Activated naive CD4-positive, alpha-beta T cell treated with anti-CD3 and anti-CD28 coated beads, Interleukin-2, amount 50 U/mL, for 72 hours (primary cell): ENCODE measurements at places on chromosomes 1 and 21. TPM values are rescaled to one million over a fixed set of nuclear protein-coding genes. Genes with fewer than 3 reads are reported as not detected.

DNA sequence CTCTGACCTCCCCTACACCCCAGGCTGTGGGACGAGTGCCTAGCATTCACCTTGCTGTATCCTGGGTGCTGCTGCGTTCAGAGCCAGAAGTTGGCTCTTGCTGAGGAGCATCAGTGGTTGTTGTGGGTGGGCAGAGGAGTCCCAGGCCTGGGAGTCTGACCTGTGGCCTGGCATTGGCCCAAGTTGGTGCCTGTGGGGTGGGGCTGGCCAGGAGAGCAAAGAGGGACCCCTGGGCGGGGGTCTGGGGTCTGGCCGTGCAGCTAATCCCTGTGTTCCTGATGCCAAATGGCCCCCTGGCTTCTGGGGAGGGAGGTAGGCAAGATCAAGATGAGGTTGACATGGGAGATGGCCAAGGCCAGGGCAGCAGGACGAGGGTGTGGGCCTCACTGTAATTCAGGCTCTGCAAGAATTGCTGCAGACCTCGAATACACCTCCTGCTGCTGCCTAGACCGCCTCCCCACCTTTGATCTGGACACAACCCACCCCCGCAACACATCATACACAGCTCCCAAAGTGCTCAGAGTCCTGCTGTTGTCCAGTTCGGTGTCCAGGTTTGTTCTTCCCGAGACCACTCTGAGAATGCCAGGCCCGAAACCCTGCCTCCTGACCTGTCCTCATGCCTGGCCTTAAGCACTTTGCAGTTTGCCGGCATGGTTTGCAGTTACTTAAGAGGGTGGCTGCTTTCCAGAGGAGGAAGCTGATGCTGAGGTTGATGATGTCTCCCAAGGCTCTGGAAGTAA lies 28.7 kb downstream of the CDK18 start:
- no peak for DNase-seq

- peak; percentile 82 for DNase-seq
These were observed 161.1 kb upstream of the COL6A1 start for GRCh38 chr21:45820171-45821091.

DNA sequence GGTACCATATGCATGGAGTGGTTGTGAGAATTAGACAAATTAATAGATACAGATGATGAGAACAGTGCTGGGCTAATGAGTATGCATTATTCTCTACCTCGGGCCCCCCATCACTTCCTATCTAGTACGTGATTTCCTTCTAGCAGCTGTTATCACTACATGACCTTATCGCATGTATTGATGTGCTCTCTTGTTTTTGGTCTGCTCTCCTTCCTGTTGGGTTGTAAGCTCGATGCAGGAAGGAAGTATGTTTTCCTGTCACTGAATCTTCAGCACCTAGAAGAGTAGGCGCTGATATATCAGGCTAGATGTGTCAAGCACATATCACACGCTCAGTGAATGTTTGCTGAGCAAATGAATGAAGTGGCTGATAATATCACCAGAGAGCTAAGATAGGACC lies 43.9 kb upstream of the IFNAR2 start:
- DNase-seq: no peak

GRCh38 chr1:44296806-44297205 lies 58.3 kb downstream of the ERI3 start:
- DNase-seq: no peak

Gene THEM5
- total RNA-seq: not detected

Gene WNT4
- not detected for total RNA-seq

DNA sequence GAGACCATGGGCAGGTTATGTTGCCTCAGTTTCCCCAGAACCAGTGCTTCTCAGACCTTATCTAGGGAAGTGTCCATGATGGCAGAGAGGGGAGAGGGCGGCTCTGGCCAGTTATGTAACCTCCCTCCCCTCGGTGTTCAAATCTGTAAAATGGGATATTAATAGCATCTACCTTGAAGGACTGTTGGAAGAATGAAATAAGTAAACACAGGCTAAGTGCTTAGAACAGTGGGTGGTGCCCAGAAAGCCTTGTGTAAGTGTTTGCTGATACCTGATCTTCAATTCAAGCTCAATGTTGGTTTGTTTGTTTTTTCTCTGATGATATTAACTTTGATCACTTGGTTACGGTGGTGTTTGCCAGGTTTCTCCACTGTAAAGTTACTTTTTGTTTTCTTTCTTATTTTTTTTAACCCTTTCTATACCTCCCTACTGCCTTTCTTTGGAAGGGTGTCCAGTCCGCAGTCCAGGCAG lies 34.9 kb downstream of the EPHA2 start:
- no peak for DNase-seq
